Activated T-helper 1 cell treated with Interleukin-2 at 50 U/mL for 16 hours (primary cell): ENCODE measurements at places on chromosomes 11 and 22.

- DNase-seq = no peak
Observed at GRCh38 chr11:16512899-16513241, 156.5 kb upstream of the SOX6 start.

DNA sequence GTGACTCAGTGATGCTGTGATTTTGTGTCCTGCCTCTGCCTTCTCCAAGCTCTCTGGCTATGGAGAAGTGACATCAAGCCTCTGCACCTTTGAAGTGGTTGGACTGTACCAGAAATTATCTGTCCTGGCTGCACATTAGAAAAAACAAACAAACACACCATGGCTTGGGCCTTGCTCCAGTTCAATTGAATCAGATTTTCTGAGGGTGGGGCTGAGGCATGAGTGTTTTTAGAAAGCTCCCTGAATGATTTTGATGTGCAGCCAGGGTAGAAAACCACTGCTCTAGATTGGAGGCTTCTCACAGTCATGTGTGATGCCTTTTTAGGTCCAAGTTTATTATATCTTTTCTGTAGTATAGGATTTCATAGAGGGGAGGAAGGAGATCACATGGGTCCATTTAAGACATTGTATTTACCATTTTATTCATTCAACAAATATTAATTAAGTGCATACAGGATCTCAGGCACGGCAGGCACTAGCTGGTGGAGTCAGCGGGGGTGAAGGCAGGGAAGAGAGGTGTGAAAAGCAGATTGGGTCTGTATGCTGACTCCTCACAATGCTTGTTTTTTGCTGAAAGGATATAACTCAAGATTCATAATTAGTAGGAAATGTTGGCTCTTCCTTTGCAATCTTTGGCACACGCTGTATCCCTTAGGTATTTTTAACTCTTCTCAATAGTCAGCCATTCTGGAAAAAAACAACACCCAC is 7.1 kb upstream of the VSTM5 start:
- no peak for DNase-seq

DNA sequence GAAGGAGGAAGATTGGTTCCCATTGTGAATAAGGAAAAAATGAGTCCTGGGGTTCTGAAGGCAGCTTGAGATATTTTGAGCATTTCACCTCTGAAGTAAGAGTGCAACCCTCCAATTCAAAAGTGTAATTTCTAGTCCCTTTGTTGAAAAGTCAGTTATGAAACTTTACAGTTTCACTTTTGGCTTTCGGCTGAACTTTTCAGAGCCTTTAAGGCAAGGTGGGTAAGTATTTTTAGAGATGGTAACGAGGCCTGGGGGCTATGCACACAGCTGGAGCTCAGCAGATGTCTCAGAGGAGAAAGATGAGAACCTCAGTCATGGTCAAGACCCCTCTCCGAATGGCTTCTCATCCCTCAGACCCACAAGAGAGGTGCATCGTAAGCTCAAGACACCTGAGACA is 267.6 kb downstream of the KIRREL3 start:
- no peak for DNase-seq

- no peak for DNase-seq
Observed at GRCh38 chr11:36488096-36488495, 22.0 kb downstream of the TRAF6 start.

GRCh38 chr22:49307870-49308269 is 519.8 kb downstream of the BRD1 start:
- no peak for DNase-seq
